A673 (cell line): ENCODE measurements at places on chromosomes 5 and 9. TPM values are rescaled to one million over a fixed set of nuclear protein-coding genes. Genes with fewer than 3 reads are reported as not detected.

- no peaks in the 10 kb centered on the region for H3K27me3 ChIP-seq
- no peaks in the 10 kb centered on the region for H3K4me1 ChIP-seq
- H3K27ac ChIP-seq, result no peak overlapping the region
- H3K36me3 ChIP-seq, result peaks cover 4% of the 10 kb centered on the region
- H3K4me3 ChIP-seq, result no peak overlapping the region
Observed at GRCh38 chr5:38515646-38516045, 40.8 kb downstream of the LIFR start.

GRCh38 chr5:83553000-83553486, 81.5 kb downstream of the VCAN start:
- H3K27me3 ChIP-seq, result no peaks in the 10 kb centered on the region

GRCh38 chr5:58330781-58331180, 129.1 kb downstream of the PLK2 start:
- no peaks in the 10 kb centered on the region for H3K4me1 ChIP-seq
- H3K27me3 ChIP-seq, result no peaks in the 10 kb centered on the region
- no peak overlapping the region for H3K27ac ChIP-seq

DNA sequence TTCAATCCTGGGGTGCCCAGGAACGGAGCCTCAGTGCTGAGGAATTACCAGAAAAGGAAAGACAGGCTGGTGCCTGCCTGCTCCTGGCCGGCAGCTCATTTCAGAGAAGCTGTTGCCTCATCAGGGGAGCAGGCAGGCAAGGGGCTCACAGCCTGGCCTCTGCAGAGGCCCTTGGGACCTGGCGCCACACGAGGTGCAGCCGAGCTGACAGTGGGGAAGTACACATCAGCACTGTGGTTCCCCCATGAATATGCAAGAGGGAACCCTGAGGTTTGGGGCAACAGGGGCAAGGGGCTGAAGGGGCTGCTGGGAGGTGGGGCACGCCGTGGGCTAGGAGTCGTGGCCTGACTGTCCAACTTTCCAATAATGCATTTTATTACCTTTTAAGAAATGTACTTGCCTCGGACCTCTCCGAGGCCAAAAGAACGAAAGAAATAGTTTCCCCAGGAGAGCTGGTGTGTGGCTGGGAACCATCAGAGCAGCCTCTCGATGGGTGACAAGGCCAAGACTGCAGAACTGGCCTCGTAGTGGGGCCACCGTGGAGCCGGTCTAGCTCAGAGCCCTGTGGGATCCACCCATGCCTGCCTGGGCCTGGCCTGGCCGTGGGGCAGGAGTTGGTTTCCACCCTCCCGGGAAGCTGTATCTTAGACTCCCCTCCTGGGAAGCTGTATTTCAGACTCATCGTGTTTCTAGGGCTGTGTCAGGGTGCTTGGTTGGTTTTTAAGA, 198.6 kb downstream of the PAX5 start:
- no peaks in the 10 kb centered on the region for H3K4me1 ChIP-seq
- no peaks in the 10 kb centered on the region for H3K27me3 ChIP-seq
- H3K36me3 ChIP-seq, result no peaks in the 10 kb centered on the region
- H3K27ac ChIP-seq, result no peak overlapping the region
- DNase-seq, result no peak

DNA sequence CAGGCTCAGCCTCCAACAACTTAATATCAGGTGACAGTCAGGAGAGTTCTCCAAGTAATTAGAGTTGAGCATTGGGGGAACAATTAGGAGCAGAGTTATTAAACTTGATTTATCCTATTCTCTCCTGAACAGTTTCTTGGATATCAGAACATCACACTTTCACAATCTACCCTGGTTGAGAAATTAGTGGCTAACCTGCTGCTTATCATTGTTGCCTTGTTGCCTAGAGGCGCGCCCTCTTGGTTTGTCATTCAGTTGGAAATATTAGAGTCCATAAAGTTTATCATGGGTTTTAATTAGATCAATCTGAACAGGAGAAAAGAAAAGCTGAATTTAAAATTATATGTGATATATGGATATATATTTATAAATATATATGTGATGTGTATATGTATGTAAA, 291.1 kb downstream of the CCDC171 start:
- no peak overlapping the region for H3K4me3 ChIP-seq
- DNase-seq, result peak; percentile 29
- peak overlapping the region; percentile 87 for H3K27ac ChIP-seq
- H3K27me3 ChIP-seq, result no peaks in the 10 kb centered on the region
- no peaks in the 10 kb centered on the region for H3K36me3 ChIP-seq

DNA sequence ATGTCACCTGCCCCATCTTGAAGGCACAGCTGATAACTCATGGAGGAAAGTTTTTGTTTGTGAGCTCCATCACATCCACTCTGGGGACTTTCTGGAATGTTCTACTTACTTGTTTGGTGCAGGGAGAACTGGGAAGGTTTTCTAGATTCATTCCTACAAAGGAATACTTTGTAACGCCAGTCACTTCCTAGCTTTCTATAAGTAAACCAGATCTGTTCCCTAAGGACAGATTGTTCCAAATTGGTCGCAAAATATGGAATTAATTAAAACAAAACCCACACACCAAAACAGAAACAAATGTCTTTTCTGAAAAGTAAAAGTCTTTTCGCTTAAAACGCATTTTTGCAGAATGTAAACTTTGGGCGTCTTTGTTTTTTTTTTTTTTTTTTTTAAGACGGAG, 167.6 kb downstream of the PDZD2 start:
- no peak for DNase-seq
- no peak overlapping the region for H3K4me3 ChIP-seq
- no peaks in the 10 kb centered on the region for H3K36me3 ChIP-seq
- no peaks in the 10 kb centered on the region for H3K4me1 ChIP-seq
- no peak overlapping the region for H3K27ac ChIP-seq

GRCh38 chr9:38008168-38009034, 60.6 kb downstream of the SHB start:
- H3K27ac ChIP-seq, result peak overlapping the region; percentile 75
- H3K36me3 ChIP-seq, result no peaks in the 10 kb centered on the region
- peaks cover 21% of the 10 kb centered on the region for H3K4me1 ChIP-seq
- peak; percentile 82 for DNase-seq
- no peaks in the 10 kb centered on the region for H3K27me3 ChIP-seq
- H3K4me3 ChIP-seq, result no peak overlapping the region

DNA sequence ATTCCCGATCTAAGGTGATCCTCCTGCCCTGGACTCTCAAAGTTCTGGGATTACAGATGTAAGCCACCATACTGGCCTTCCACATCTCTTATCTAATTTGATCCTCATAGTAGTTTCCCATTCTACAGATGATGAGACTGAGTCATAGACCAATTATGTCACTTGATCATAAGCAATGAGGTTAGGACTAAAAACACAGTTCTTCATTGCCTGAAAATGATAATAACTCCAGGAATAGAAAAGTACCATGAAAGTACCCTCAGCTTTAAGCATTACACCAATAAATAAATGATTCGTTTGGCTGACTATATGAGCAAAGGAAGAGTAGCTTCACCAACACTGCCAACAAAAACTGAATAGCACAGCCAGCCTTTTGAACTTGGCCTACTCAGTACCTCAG, 389.5 kb downstream of the ACTL7B start:
- H3K4me3 ChIP-seq, result no peak overlapping the region
- H3K27ac ChIP-seq, result no peak overlapping the region
- H3K27me3 ChIP-seq, result no peaks in the 10 kb centered on the region
- no peaks in the 10 kb centered on the region for H3K4me1 ChIP-seq
- DNase-seq, result no peak

DNA sequence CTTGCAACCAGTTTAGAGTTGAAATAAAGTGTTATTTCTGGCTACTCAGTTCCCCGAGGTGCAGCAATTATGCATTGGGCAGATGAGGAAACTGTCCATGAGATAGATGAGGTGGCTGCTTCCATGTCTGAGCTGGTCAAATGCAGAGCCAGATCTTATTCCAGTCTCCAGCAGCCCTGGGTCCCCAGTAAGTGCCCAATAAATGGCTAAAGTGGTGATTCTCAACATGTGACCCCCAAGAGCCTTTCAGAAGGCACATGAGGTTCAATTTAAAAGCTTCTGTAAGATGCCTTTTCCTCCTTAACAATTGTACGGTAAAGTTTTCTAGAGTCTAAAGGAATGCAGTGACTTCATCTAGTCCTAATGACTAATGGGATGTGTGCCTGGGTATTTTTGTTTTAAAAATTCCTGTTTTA, 17.5 kb downstream of the ATOX1 start:
- H3K27ac ChIP-seq, result no peak overlapping the region
- H3K27me3 ChIP-seq, result no peaks in the 10 kb centered on the region
- no peak for DNase-seq
- H3K36me3 ChIP-seq, result peaks cover 6% of the 10 kb centered on the region
- peaks cover 14% of the 10 kb centered on the region for H3K4me1 ChIP-seq
- H3K4me3 ChIP-seq, result no peak overlapping the region

GRCh38 chr9:137294681-137295237, 7.3 kb downstream of the NRARP start:
- no peak overlapping the region for H3K27ac ChIP-seq
- DNase-seq, result peak; percentile 58
- no peaks in the 10 kb centered on the region for H3K27me3 ChIP-seq
- H3K4me1 ChIP-seq, result peaks cover 6% of the 10 kb centered on the region

DNA sequence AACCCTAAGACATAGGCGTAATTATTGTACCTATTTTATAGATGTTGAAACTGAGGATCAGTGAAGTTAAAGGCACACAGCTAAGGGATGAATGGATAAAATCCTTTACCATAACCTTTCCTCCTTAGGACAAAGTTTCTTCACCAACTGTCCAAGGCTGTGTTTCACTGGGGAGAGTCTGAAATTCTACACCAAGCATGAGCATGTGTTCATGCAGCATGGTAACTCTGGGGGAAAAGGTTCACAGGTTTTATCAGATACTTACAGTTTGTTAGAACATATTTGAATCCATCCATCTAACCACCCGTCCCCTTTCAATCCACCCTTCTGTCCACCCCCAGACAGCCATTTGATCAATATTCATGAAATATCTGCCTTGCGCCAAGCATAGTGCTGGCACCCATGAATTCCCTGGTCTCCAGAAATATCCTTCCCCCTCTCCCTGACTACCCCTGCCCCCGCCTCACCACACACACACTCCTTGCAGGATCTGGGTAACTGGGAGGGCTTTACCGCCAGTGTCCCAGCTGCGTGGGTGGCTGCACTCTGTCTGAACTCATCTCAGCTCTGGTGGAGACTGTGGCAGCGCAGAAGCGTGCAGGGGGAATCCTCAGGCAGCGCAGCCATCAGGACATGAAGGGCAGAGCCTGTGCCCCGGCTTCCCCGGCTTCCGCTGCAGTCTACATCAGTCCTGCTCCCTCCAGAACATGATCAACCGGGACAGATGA, 6.3 kb upstream of the KCNIP1 start:
- no peaks in the 10 kb centered on the region for H3K36me3 ChIP-seq
- H3K27ac ChIP-seq, result no peak overlapping the region
- no peak overlapping the region for H3K4me3 ChIP-seq
- H3K4me1 ChIP-seq, result no peaks in the 10 kb centered on the region

- DNase-seq, result peak; percentile 52
- H3K4me1 ChIP-seq, result no peaks in the 10 kb centered on the region
- no peak overlapping the region for H3K27ac ChIP-seq
- H3K27me3 ChIP-seq, result no peaks in the 10 kb centered on the region
Observed at GRCh38 chr5:120454094-120454798, 9.9 kb upstream of the PRR16 start.

DNA sequence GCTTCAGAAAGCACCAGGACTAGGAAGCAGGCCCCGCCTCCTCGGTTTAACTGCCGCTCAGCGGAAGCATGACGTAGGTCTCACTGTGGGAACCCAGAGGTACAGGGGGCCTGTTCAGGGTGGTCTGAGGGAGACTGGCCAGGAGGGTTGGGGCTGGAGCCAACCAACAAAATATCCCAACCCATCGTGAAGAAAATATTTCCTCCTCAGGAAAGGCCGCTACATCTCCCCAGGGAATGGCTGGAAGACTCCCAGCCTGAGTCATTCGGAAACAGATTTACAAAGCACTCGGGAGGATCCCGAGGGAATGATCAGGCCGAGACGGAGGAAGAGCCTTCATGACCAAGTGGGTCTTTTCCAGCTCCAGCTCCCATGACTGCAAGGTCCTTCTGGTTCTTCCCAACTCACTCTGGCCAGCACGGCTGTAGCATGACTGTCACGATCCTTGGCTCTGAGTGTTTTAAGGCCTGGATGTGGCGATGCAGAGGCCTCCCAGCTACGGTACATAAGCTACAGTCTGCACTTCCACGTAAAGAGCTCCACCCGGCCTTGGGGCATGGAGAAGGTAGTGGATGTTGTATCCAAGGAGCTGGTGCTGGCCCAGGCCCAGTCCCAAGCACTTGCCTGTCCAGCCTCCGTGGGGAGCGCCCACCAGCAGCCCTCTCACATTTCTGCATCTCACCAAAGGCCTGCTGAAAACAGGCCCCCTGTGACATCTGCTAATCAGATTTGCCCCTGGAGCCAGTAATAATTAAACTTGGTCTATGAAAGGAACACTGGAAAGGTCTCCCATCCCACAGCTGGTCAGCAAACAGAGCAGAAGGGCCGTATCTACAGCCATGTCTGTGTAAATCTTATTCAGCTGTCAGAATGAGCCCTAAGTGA, 100.6 kb downstream of the LHFPL2 start:
- H3K4me3 ChIP-seq, result no peak overlapping the region
- H3K27me3 ChIP-seq, result no peaks in the 10 kb centered on the region
- peaks cover 11% of the 10 kb centered on the region for H3K4me1 ChIP-seq
- H3K27ac ChIP-seq, result peak overlapping the region; percentile 55
- H3K36me3 ChIP-seq, result no peaks in the 10 kb centered on the region
- peak; percentile 80 for DNase-seq

Gene NXNL2
- 1.3 TPM in 2 replicates for total RNA-seq

Gene ADAMTS13
- 1.3 and 3.1 TPM in 2 replicates for total RNA-seq
